ENCODE measurements at places on chromosomes 1 and 21.

GRCh38 chr1:154493276-154493675 lies 8.7 kb upstream of the TDRD10 start:
- DNase-seq: peak; percentile 17

DNA sequence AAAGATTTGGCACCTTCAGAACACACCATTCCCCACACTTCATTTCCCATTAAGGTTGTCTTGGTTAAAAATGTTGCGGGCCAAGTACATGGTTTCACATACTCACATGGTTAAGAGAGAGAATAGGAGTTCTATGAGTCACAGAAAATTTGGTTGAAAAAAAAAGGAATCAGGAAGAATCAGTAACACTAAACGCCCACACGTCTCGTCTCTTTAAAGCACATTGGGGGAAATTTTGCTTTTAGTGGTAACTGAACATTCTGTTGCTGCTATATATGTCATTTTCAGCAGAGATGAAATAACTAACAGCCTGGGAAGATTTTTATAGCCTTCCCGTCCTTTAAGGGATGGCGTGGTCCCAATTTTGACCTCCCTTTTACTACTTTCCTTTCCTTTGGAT lies 132.9 kb upstream of the ERG start:
- no peak for DNase-seq

GRCh38 chr1:184843732-184844495 lies 89.3 kb upstream of the EDEM3 start:
- DNase-seq: no peak

GRCh38 chr1:70146488-70146887 lies 58.9 kb downstream of the LRRC40 start:
- DNase-seq: no peak

GRCh38 chr21:36166705-36167104 lies 10.1 kb downstream of the DOP1B start:
- no peak for DNase-seq

DNA sequence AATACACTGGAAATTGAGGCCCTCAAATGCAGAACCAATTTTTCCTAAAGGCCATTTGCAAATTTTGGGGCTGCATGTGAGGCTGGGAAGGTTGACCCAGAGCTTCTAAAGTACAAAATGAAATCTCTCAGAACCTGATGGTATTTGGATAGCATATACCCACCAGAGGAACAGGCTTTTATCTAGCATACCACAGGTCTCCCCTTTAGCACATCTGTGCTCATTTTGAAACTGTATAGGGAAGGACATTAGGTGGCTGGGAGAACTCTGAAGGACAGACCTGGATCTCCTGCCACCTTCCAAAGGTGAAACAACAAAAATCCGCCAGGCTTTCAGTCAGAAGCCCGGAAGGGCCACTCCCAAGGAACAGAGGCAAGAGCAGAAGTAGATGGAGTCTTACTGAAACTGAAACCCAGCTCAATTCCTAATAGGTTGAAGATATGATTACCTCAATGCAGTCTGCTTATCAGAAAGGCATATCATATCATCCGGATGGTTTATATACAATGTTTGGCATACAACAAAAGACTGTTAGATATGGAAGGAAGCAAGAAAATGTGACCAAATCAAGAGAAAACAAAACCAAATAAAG lies 11.6 kb downstream of the CD55 start:
- DNase-seq: no peak

DNA sequence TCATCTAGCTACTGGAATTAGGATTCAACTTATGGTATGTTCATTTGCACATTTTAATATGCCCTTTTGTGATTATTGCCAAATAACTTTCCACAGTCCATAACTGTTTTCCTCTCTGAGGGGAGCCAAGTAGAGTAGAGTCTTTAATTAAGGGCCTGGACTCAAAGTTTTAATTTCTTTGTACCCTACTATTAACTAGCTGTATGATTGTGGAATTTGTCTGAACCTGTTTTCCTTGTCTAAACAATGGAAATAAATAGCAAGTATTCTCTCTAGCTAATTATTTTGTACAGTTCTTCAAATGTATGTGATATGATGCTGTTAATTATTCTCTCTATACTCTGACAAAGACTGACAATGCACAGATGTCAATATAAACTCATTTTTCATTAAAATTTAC lies 24.0 kb upstream of the SLC30A10 start:
- no peak for DNase-seq

GRCh38 chr1:101283443-101283842 lies 46.6 kb downstream of the S1PR1 start:
- DNase-seq: no peak

DNA sequence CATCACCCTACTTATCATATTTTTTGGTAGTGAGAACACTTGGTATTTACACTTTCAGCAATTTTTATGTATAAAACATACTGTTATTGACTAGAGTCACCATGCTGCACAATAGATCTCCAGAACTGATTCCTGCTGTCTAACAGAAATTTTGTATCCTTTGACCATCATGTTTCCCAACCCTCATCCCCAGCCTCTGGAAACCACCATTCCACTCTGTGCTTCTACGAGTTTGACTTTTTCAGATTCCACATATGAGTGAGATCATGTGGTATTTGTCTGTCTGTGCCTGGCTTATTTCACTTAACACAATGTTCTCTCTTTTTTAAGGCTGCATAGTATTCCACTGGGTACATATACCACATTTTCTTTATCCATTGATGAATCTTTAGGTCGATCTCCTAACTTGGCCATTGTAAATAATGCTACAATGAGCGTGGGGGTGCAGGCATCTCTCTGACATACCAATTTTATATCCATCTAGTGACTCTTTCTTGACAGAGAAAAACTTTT lies 115.9 kb upstream of the RUNX1 start:
- no peak for DNase-seq

GRCh38 chr1:7672864-7673263 lies 98.2 kb upstream of the VAMP3 start:
- DNase-seq: no peak

DNA sequence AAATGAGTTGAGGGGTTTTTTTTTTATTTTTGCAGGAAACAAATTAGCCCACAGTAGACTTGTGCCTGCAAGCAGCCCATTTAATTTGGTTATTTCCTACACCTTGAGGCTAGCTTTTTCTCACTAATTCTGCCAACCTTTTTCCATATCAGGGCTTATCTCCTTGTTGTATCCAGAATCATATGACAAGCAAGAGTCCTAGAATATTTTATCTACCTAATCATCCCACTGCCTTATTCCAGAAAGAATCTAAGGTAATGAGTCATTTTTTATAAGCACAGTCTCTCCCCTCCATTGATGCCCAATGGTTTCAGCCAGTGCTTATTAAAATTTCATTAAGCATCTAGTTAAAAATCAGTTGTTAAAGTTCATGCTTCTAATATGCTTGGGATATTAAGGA lies 324.1 kb downstream of the BARHL2 start:
- no peak for DNase-seq

DNA sequence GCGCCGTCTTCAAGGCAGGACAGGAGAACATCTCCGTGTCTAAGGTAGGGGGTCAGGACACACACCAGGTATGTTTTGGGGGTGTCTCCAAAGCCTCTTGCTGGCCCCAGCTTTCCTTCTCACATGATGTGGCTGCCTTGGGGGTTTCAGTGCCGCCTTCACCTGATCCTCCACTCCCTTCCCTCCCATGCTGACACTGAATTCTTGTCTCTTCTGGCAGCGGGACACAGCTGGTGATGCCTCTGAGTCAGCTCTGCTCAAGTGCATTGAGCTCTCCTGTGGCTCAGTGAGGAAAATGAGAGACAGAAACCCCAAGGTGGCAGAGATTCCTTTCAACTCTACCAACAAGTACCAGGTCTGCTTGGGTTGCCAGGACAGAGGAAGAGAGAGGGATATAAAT lies 13.5 kb downstream of the ATP1A2 start:
- no peak for DNase-seq

GRCh38 chr1:207766569-207766968 lies 14.7 kb downstream of the CD46 start:
- DNase-seq: no peak

DNA sequence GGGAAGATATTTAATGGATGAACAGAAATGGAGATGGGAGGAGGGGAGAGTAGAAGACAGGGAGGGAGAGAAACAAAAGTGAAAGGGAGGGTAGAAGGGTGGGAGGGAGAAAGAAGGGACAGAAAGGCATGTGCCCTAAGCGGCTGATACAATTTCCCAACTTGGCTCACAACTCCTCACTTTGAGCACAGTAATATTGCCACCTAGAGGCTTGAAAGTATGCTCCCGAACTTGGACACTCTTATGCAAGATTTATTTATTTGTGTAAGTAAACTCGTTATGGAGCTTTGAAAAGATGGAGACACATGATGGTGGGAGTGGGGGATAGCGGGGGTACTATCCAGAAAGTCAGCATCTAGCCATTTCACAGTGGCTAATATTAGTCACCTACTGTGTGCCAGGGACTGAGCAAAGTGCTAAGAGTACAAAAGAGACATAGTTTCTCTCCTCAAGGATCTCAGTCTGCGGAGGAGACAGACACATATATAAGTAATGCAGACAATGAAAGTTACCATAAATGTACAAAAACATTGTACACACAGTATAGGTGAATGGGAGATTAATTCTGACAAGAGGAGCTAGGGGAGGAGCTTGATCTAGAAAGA lies 189.7 kb downstream of the SEC16B start:
- DNase-seq: peak; percentile 81

DNA sequence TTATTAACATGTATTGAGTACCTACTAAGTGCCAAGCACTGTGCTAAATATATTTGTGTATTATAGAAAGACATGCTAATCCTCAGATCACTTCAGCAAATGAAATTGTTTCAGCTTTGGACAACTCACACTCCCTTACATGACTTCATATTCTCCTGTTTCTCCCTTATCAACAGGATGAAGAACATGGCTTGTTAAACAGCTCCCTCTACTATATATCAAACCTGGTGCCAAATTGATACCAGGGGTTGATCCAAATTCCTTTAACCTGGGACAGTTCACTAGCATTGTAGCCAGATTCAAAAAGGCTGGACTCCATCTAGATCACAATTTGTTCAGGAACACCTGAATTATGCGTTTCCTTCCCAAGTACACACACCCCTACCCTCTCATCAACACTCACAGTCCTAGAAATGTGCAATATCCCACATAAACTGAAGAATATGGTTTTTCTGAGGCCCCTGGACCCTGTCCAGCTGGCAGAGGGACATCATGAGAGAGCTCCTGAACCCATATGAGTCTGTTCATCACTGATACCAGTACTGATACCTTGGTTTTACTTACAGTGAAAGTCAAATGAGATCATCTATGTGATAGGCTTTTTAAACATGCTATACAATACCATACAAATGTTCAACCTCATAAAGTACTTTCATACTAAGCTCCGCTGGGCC lies 47.0 kb upstream of the PALMD start:
- DNase-seq: no peak

- no peak for DNase-seq
Measured at GRCh38 chr1:3692598-3692997, 40.3 kb downstream of the TP73 start.

- no peak for DNase-seq
Measured at GRCh38 chr1:46817814-46818213, 19.0 kb downstream of the CYP4B1 start.

- no peak for DNase-seq
Measured at GRCh38 chr1:207991583-207992026, 80.7 kb upstream of the CD34 start.

- no peak for DNase-seq
Measured at GRCh38 chr1:20682571-20683236, 21.5 kb upstream of the DDOST start.

- DNase-seq: no peak
Measured at GRCh38 chr1:25898223-25899015, 7.8 kb downstream of the STMN1 start.

DNA sequence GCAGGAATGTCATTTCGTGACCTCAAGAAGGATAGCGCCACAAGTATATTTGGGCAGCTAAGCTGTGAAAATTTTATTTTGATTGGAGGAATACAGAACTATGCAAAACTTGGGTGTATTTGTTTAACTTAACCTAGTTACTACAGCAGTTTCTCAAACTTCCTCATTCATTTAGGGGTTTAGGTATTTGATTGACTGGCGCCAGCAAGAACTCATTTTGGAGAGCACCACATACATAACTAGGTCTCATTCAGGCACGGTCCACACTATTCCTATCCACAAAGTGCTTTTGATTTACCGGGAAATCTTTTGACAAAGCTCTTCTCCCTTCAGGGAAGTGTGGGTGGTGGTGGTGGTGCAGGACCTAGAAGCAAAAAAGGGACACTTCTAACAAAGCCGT lies 155.1 kb upstream of the NRIP1 start:
- no peak for DNase-seq

DNA sequence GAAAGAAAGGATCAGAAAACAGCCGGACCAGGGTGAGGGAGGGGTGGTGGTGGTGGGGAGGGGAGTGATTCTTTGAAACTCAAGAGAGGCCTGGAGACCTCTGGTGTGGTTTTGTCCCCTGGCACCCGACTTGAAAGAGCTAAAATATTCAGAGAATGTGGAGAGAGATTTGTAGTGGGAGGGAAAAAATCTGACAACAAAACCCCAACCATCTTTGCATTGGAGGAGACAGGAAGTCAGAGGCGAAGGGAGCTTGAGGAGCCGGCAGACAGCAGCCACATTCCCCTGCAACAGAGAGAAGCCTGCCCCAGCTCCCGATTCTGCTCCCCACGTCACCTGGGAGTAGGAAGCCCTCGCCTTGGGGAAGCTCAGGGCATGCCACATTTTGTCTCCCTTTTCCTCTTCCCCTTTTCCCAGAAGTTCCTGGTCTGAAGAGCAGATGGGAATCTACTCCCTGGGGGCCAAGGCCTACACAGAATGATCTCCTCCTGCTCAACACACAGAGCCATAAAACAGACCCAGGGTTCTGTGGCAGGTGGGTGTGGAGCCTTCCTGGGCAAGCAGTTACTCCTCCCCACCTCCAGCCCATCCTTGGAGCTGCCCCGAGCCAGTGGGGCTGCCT lies 84.9 kb downstream of the ITPKB start:
- no peak for DNase-seq

- DNase-seq: no peak
Measured at GRCh38 chr1:24361811-24362210, 42.7 kb downstream of the GRHL3 start.

- DNase-seq: no peak
Measured at GRCh38 chr1:246491551-246492053, 15.5 kb downstream of the SMYD3 start.

DNA sequence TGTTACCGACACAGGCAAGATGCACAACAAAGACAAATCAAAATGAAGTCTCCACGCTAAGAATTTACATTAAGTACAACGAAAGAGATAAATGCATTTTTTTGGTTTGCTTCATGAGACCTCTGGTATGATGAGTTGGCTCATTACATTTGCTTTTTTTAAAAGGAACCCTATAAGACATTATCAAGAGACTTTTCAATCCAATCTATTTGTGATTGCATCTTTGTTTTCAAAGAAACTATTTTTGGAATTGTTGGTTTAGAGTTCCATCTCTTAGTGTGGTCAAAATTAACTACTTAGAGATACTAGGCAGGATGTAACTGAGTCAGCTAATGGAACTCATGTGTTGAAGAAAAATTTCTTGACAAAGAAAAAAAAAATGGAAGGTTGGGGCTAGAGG lies 200.1 kb downstream of the ZC3H11B start:
- DNase-seq: no peak

All from NCI-H1417 (cell line).